ENCODE measurements at places on chromosomes 3 and 15.
A peak's percentile ranks its signal among the peaks of the same experiment; 100 is the strongest.

DNA sequence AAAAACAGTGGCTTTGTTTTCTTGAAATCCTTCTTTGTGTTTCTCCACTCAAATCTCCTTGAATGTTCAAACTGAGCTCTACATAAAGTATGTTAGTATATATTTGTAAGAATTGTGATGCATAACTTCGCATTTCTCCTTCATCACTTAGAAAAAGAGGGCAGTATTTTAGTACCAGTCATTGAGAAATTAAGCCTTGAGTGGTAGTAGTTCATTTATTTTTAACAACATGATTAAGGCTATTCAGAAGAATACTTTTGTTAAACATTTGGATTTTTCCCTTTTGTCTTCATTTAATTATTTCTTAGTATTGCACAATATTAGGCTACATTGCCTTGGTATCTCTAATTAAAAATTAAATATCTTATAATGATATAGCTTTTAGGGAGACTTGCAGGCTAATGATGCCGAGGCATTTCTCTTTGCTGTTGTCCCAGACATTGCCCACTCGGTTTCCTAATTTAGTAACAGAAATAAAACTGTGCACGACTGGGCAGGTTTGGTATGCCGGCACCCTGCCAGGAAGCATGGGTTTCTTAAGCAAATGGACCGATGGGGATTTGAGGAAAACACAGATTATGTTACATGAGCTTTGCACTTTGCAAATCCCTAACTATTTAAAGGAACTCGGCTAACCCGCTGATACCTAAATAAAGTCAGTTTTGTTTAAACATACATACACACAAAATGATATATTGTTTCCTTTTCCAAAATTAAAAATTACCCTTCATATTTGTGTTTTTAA is 54.7 kb downstream of the LRRC28 start:
- DNase-seq: peak; percentile 79

DNA sequence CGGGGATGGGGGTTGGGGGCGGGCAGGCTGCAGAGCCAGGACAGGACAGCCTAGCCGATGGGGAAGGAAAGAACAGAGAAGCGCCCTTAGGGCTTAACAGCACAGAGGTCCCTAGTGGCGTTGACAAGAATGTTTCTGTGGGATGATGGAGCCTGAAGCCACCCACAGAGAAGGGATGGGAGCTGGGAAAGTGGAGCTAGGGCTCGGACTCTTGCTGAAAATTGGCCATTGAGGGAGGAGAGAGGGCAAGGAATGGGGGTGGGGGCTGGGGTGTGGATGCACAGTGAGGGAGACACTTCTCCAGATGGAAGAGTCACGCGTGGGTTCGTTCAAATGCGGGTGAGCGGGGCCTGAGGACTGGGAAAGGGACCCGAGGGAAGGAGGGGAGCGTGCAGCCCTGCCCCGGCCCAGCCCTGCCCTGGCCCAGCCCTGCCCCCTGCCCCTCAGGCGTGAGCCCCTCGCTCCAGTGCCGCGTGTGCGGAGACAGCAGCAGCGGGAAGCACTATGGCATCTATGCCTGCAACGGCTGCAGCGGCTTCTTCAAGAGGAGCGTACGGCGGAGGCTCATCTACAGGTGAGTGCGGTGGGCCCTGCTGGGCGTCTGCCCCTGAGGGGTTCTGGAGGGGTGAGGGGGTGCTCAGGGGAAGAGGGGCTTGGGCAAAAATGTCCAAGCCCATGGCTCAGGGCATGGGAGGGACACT is 832 bp downstream of the NR2E3 start:
- no peak for DNase-seq

GRCh38 chr15:33234020-33234461 is 39.5 kb upstream of the FMN1 start:
- peak; percentile 51 for DNase-seq

DNA sequence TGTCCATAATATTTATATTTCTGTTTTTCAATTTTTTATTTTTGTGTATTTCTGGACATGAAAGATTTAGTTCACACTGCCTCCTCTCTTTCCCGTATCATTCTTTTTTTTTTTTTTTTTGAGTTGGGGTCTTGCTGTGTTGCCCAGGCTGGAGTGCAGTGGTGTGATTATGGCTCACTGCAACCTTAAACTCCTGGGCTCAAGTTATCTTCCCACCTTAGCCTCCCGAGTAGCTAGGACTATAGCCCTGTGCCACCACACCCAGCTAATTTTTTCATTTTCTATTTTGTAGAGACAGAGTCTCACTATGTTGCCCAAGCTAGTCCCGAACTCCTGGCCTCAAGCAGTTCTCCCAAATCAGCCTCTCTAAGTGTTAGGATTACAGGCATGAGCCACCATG is 53.6 kb downstream of the PRKCI start:
- DNase-seq: no peak

- no peak for DNase-seq
Measured at GRCh38 chr3:23263796-23264195, 60.7 kb downstream of the UBE2E2 start.

GRCh38 chr3:39443530-39443929 is 23.9 kb upstream of the MOBP start:
- DNase-seq: no peak

DNA sequence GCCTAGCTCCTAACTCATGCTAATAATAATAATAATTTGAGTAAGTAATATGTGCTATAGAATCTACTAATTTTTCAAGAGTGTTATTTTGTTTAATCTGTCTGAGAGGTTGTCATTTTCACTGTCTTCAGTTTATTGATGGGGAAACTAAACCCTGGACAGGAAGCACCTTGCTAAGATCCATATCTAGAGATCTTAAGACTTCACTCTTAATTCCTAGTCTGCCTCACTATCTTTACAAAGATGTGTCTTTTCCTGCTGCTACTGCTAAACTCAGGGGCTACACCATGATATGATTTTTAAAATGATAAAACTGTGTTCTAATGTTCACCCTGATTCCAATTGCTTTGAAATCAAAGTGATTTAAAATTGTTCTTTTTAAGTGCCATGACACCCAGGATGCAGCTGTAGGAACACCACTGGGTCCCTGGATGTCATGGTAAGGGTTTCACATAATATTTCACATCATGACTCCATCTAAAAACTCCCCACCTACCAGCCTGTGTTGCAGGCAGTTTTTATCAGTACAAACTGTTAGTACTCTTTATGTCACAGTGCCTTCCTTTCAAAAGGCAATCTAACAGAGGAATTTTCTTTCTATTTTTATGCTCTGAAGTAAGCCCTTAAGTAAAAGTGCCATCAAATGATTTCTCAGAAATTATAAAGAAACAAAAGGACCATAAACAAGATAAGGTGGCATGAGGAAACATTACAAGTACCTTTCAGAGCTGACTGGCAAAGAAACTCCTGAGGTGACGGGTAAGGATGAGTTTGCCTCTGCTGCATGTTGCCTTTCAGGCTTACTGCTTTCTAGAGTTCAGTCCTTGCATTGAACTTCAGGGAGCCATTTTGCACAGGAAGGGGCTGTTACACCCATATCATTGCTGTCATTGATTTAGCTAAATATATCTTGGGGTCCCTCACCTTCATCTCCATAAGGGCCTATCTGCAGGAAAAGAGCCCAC is 160.1 kb upstream of the SATB1 start:
- DNase-seq: no peak

DNA sequence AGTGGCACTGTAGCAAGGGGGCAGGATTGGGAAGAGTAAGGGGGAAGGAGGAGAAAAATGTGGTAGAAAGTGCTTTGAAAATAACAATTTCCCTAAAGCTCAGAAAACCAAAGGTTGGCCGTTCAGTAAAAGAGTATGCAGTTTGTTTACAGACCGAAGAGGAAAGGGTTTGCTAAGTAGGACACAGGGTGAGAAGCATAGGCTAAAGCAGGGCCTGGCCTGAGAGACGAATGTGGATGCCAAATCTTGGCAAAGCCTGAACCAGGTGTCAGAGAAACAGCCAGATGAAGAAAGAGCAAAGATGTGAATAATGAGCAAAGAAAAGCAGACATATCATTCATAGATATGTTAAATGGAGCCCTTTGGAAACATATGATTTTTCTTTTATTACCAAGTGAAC is 17.1 kb downstream of the NEK10 start:
- DNase-seq: no peak

DNA sequence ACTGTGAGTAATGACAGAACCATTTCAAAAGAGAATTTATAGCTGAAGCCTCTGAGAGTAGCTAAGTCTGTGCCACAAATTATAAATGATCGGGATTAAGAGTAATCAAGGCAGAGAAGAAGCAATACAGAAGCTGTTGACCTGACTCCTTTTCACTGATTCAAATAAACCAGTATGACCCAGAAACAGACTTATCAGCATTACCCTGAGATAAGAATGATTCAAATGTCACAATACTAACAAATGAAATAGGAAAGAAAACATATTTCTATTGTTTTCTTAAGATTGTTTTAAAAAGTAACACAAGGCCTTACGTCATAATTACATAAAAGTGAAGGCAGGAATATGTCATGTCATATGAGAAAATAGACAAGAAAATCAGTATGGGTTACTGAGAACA is 1534.6 kb downstream of the SI start:
- no peak for DNase-seq

- DNase-seq: no peak
Measured at GRCh38 chr15:52559575-52559974, 9.3 kb downstream of the ARPP19 start.

DNA sequence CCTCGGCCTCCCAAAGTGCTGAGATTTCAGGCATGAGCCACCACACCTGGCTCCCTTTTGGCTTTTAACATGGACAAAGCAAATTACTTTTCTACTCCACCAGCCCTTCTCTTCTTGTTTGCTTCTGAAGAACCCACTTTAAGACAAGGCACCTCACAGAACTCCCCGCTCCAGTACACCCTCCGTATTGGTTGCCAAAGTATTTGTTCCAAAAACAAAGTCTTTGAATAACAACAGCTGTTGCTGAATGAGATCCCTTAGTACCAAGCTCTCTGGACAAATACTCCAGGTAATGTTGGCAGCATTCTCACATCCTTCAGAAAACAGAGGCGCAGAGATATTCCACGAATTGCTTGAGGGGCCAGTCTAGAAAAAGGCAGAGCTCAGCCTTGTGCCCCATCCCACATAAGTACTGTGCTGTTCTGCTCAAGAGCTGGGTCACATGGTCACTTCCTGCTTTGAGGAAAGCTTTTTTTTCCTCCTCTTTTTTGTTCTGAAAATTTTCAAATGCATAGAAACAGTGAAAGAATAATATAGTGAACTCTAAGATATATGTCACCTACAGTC is 7.3 kb upstream of the CHCHD6 start:
- DNase-seq: no peak

GRCh38 chr3:128337305-128337704 is 129.4 kb downstream of the DNAJB8 start:
- no peak for DNase-seq

- peak; percentile 46 for DNase-seq
Measured at GRCh38 chr3:62876064-62876463, 848 bp upstream of the CADPS start.

- DNase-seq: no peak
Measured at GRCh38 chr3:133829310-133829707, 23.7 kb downstream of the SRPRB start.

DNA sequence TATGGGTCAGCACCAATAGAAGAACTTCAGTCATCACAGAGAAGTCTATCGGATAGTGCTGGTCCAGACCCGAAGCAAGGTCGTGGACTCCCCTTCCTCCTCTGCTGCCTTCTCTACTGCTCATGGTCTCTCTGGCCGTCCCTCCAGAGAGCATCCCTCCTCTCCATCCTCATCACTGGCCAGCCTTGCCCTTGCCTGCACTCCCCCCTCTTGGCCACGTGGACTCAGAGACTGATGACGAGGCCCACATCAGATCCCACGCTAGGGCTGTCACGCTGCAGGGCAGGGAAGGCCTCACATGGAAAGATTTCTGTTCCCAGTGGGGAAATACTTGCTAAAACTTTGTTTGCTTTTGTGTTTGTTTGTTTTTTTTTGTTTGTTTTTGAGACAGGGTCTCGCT is 35.3 kb downstream of the IGDCC3 start:
- DNase-seq: no peak

- DNase-seq: no peak
Measured at GRCh38 chr3:45870099-45870498, 16.2 kb upstream of the CCR9 start.

DNA sequence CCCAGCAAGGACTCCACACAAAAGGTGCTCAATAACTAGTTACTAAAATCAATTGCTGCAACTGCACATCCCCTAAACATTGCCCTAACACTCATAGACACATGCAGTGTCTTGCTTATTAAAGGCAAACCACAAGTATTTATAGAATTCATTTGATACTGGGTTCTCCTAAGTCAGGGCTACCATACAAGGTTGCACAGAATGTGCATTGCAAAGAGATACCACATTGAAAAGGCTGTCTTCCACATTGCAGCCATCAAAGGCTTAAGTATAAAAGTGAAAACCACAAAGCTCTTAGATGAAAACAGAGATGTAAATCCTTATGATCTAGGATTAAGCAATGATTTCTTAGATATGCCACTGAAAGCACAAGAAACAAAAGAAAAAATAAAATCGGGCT is 33.6 kb upstream of the TOPAZ1 start:
- DNase-seq: peak; percentile 23

DNA sequence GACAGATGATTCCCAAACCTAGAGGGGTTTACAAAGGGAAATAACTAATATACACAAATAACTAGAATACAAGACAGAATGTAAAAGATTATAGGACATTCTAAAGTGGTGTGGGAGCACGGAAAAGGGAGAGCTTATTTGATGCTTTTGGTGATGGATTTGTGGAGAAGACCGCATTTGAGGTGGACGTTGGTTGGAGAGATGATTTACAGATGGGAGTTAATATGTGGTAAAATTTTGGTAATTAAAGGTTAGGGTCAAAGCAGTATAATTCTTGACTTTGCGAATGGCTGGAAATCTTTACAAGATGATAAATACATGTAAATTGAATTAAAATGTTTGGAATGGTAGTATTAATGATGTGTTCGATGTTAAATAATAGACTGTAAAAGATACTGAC is 1.2 kb downstream of the KNL1 start:
- no peak for DNase-seq

DNA sequence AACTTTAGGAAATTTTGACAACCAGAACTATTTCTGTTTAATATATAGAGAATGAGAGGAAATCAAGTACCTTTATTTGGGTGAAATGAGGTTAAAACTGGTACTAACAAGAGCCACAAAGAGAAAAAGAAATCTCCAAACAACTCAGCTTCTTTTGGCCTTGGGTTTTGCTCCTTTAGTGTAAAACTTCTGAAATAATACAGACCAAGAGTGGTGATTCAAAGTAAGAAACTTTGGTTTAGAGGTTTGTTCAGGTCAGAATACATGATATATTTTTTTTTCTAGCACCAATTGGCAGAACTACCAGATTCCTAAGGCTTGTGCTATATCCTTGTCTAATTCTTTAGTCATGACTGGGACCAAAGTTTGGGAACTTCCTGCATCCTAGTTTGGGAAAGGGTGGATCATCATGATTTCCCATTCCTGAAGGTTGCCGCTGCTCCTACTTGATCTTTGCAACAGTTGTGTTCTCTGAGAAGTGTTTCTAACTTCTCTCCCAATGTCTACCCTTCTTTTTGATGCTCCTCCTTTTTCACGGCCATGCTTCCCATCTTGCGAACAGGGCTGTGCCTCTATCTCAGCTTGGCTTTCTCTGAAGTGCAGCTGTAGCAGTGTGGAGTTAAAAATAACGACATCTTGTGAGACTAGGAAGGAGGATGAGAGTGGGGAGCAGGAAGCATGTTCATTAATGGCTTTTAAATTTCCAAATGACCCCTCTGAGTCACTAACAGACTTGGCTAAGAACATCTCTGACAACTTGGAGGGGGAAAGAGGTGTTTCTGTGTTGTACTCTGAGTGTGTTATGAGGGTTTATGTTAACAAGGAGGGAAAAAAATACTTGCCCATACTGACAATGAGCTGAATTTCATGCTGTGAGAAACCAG is 87.7 kb downstream of the KCNAB1 start:
- DNase-seq: no peak

Data from astrocyte of the cerebellum (primary cell).